ENCODE measurements at places on chromosomes 6 and 20.

DNA sequence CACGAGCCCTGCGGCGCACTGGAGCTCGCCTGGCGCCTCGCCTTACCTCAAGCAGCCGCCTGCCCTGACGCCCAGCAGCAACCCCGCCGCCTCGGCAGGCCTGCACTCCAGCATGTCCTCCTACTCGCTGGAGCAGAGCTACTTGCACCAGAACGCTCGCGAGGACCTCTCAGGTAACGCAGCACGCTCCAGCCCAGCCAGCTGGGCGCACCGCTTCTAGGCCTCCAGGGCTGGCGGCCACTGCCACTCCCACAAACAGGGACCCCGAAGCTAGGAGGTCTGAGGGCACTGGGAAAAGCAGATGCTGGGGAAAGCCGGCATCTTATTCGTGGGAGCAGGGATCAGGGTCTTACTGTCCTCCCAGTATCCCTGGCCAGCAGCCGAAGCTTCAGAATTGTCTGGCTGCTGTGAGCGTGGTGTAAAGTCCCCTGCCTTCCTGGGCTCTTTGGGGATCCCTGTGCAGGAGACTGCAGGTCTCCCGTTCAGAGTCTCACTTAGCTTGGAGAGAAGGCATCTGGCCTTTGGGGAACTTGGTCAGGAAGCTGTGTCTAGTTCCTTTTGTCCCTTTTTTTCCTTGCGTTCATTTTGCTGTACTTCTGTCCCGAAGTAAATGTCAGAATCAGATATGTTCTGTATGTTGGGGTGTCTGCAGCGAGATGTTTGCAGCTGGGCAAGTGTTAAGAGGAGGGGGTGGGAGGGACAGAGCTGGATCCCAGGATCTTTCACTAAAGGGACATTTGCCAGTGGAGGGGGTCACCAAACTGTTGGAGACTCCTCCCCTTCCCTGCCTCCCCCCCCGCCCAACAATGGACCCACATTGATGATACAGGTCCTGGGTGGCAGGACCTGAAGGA, 1.8 kb downstream of the FOXF2 start:
- DNase-seq = no peak

DNA sequence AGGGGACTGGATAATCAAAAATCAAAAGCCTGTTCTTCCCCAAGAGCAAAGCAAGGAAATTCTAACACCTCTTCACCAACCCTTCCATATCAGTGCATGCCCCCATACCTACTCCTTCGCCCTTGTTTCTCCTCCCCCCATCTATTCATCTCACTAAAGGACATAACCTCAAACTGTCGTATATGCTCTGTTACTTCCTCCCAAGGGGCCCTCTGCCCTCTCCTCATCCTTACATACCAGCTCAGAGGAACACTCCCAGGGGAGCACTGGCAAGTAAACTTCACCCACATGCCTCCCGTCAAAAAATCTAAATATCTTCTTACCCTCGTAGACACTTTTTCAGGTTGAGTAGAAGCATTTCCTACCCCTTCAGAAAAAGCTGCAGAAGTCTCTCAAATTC, 9.4 kb upstream of the ADTRP start:
- no peak for DNase-seq

GRCh38 chr20:35887393-35888064, 66.8 kb downstream of the SCAND1 start:
- no peak for DNase-seq

GRCh38 chr6:146560607-146561006, 17.0 kb downstream of the RAB32 start:
- no peak for DNase-seq

GRCh38 chr6:126537061-126537816, 197.3 kb downstream of the CENPW start:
- DNase-seq = no peak

DNA sequence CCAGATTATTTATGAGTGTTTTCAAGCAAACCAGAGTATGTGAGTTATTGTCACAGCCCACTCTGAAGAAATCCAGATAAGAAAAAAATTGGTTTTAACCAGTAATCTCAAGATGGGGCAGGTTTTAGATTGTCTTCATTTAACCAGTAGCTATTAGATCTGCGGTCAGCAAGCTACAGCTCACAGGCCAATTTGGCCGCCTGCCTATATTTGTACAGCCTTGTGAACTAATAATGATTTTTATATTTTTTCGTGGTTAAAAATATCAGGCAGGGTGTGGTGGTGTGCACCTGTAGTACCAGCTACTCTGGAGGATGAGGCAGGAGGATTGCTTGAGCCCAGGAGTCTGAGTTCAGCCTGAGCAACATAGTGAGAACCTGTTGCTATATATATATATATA, 5.0 kb downstream of the FAM209B start:
- DNase-seq = no peak

- no peak for DNase-seq
Measured at GRCh38 chr6:26375270-26375669, 7.6 kb upstream of the BTN2A2 start.

DNA sequence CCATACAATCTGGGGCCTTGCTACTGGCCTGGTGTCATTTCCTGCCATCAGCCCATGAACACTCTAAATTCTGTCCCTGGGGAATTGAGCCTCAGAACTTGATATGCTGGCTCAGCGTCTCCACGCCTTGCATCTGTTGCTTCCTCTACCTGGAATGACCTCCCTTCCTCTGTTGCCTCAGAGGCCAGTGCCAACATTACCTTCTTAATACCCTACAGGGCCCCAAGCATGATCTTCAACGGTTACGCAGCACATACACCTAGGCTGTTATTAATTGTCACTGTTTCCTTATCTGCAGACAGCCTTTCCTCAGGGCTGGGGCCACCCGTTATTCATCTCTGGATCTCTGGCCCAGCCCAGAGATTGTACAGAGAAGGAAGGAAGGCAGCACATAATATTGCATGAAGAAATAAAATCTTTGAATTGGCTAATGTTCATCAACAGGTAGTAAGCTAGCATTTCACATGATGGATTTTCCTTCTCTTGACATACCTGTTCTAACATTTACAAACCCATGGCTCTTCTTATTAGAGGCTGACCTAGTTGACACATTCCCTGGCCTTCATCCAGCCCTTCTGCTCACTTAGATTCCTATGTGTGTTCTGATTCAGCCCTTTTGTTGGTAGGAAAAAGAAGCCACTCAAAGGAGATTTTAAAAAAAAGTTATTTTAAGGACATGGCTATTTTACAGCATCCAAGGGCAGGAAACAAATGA, 8.4 kb upstream of the RNF182 start:
- no peak for DNase-seq

- no peak for DNase-seq
Measured at GRCh38 chr20:40317156-40317790, 371.8 kb downstream of the MAFB start.

DNA sequence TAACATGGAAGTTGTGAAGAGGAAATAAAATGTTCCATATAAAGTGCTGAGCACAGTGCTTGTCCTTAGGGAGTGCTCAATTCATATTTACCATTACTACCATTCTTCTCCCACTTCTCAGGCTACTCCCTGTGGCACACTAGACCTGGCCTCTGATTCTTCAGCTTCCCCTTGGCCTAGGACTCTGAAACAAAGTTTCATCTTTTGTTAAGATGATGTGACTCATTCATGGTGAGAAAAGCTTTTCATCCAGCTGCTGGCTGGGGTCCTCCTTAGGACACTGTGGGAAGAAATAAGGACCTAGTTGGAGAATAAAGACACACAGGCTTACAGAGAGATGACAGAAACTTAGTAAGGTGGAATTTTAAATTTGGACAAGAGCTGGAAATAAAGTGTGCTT, 314.8 kb downstream of the CDC5L start:
- DNase-seq = no peak

DNA sequence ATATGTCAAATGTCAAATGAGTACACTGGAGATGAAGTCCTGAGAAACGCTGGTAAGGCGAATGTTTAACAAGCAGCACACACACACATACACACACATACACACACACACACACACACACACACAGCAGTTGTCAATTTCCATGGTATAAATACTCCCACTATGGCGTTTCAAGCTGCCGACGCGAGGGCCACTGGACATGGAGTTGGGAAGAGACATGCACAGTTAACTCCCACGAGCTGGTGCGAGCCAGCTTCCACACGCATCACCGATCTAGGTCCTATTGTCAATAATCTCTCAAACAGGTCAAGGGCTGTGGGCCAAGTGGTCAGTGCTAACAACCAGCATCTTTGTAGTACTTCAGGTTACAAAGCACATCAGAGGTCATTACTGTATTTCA, 58.9 kb downstream of the TRERF1 start:
- DNase-seq = no peak

GRCh38 chr20:7585126-7585679, 355.1 kb downstream of the HAO1 start:
- no peak for DNase-seq

DNA sequence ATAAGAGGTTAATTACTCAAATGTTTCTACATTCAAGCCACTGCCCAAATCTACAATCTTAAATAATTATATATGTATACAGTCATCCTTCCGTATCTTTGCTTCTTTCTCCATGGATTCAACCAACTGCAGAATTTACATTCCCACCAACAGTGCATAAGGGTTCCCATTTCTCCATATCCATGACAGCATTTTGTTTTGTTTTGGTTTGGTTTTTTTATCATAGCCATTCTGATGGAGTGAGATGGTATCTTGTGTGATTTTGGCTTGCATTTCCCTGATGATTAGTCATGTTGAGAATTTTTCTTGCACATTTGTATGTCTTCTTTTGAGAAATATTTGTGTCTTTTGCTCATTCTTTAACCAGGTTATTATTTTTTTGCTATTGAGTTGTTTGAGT, 198.5 kb downstream of the C6orf118 start:
- DNase-seq = no peak

- peak; percentile 72 for DNase-seq
Measured at GRCh38 chr20:10447028-10447427, 11.9 kb downstream of the SLX4IP start.

DNA sequence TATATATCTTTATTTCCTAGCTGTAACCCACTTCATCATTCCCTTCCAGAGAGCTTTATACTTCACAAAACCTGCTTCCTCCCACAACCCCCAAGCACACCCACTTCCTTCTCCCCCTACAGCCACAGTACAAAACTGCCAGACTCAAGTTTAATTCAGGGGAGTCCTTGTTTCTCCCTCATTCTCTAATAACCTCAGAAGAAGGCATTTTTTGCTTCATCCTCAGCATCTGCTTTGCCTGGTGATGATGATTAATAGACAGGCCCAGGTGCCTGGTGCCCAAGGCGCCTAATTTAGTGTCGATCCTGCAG, 414.3 kb downstream of the KIF16B start:
- DNase-seq = no peak

DNA sequence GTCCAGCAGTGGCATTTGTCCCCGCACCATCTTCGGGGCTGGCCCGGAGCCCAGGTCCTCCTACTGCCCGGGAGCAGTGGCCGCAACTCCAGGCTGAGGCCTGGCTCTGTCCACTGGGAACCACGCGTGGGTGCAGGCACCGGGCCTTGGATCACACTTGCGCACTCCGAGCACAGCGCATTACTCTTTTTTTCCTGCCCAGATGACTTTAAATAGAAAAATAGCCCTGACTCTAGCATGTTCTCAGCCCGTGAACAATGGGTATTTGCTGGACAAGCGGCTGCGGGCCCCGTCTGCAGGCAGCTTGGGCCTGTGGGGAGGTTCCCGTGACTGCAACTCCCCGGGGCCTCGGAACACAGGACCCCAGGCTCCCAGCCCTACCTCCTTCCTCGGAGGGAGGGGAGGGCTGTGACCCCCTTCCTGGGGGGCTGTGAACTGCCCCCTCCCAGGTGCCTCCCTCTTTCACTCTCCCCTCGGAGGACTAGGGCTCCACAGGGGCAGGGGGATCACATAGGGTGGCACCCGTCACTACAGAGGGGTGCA, 162.2 kb downstream of the TBXT start:
- DNase-seq = no peak

DNA sequence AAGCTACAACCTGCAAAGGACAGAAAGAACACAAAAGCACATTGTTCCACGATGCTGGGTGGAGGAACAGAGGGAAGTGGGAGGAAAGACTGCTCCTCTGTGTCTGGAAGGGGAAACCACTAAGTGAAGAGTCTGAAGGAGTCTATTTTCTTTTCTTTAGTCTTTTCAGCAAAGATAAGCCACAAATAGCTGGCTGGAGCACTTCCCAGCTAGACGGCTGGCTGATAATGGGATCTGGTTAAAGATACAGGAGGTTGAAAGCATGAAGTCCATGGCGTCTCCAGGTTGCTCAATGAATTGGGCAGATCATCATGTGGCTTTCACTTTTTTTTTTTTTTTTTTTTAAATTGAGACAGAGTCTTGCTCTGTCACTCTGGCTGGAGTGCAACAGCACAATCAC, 154.0 kb upstream of the KCNG1 start:
- no peak for DNase-seq

DNA sequence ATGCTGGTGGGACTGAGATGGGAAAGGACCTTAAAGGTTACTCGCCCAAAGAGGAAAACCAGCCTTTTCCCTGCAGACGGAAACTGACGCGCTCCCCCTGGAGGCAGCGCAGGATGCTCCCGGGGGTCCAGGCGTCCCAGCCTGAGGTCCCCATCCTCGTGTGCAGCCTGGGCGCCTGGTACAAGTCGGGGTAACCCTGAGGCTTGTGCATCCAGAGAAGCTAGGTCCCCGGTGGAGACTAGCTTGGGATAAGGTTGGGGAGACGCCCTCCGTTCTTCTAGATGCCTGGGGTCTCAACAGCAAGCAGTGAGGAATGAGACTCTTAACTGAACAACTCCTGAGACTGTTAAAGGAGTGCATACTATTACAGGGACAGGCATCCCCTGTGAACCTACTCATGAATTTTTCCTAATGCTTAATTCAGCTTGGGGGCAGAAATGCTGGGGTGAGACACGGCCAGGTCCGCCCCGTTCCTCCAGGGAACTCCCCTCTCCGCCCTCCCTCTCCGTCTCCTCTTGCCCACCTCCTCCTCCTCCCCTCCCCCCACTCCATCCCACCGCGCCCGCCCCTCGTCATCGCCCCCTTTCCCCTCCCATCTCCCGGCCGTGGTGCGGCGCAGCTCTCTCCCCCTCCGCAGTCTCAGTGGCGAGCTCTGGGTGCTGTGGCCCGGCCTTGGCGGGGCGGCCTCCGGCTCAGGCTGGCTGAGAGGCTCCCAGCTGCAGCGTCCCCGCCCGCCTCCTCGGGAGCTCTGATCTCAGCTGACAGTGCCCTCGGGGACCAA, at the start of gene PRSS35:
PRSS35 (plus strand) TSS at position 634 of the 781 bp plus-strand sequence. CDS start 10,908 bp downstream, outside the sequence.
- peak; percentile 5 for DNase-seq

- DNase-seq = no peak
Measured at GRCh38 chr6:110874880-110875547, 429 bp downstream of the AMD1 start.

GRCh38 chr6:110418594-110418993, 3.2 kb upstream of the DDO start:
- no peak for DNase-seq

DNA sequence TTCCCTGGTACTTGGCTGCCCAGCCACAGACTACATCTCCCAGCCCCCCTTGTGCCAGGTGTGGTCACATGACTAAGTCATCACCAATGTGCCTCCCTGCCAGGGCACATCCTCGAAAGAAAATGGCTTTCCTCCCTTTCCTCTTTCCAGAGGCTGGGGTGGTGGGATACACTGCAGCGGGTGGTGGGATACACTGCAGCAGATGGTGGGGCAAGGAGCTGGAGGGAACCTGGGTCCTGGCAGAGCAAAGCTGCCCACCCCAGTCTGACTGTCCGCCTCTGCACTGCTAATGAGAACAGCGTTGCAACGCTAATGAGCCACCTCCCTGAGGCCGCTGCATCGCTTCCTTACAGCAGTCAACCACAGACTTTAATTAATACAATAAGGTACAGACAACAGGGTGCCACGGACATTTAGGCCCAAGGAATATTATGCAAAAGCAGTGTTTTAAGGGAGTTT, 125.3 kb downstream of the PREX1 start:
- DNase-seq = no peak

GRCh38 chr6:42745083-42745639, 742 bp downstream of the TBCC start:
- peak; percentile 53 for DNase-seq

All from CD4-positive, alpha-beta T cell treated with Interleukin-17A for 1 hour (primary cell).